ENCODE measurements at places on chromosomes 12 and 14.
A peak's percentile ranks its signal among the peaks of the same experiment; 100 is the strongest.

- DNase-seq = no peak
These were observed 139.5 kb downstream of the RMST start for GRCh38 chr12:97601934-97602720.

- peak; percentile 37 for DNase-seq
These were observed 268.2 kb downstream of the ALG10 start for GRCh38 chr12:34290381-34290995.

- no peak for DNase-seq
These were observed 448.6 kb downstream of the FUT8 start for GRCh38 chr14:65860956-65861611.

DNA sequence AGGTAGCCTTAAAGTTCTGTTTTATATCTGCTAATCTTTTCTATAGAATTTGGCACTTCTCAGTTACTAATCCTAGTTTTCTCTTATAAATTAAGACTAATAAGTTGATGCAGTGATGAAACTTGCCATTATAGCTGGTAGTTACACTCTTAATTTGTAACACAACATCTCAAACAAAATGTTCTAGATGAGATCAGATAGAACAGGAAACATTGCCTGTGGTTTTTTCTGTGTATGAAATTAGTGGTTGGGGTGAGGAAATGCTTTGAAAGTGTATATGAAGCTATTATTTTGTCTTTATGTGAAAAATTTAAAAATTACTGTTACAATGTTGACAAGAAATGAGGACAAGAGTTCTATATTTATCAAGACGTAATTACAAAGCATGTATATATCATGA lies 91.9 kb downstream of the PCNX1 start:
- DNase-seq = no peak

DNA sequence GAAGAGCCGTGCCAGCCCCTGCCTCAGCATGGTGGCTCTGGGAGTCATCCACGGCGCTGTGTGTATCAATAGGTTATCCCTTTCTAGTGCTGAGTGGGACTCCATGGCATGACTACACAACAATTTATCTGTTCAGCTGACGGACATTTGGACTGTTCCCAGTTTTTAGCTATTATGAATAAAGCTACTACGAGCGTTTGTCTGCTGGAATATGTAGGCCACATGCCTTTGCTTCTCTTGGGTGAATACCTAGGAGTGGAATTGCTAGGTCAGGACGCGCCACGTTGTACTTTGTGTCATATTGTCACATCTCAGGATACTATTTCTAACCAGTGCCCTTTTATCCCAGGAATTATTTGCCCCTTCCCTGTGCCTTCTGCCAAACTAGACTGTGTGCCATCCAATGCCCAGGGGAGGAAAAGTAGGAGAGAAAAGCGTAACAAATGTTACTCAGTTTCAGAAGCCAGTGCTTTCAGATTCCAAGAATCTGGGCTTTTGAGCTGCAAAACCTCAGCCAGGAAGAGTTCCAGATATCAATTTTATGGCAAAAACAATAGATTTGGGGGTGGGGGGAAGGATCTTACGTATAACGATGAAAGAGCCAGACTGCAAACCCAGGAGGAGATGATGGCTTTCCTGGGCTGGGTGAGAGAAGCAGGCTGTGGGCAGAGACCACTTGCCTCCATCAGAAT lies 62.5 kb upstream of the NCOR2 start:
- no peak for DNase-seq

GRCh38 chr12:50785406-50786001 lies 21.6 kb downstream of the ATF1 start:
- DNase-seq = no peak

GRCh38 chr14:73567951-73568885 lies 795 bp upstream of the ACOT2 start:
- no peak for DNase-seq

- no peak for DNase-seq
These were observed 6.0 kb upstream of the SPTLC2 start for GRCh38 chr14:77622366-77622961.

- no peak for DNase-seq
These were observed 2.5 kb upstream of the CFAP251 start for GRCh38 chr12:121915841-121916321.

DNA sequence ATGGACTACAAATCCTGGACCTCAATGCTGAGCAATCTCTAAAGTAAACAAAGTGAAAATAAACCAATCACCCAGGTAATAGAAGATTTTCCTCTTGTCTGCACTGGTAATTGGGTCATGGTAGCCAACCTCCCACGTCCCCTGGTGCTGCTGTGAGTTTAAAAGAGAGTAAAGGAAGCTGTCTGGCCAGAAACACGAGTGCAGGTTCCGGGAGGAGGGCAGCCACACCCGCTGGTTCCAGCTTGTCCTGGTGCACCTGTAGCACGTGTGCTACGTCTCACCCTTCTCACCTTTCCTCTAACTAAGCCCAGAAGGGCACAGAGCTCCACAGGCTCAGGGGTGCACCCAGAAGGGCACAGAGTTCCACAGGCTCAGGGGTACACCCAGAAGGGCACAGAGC lies 5.4 kb downstream of the CRACR2A start:
- no peak for DNase-seq

DNA sequence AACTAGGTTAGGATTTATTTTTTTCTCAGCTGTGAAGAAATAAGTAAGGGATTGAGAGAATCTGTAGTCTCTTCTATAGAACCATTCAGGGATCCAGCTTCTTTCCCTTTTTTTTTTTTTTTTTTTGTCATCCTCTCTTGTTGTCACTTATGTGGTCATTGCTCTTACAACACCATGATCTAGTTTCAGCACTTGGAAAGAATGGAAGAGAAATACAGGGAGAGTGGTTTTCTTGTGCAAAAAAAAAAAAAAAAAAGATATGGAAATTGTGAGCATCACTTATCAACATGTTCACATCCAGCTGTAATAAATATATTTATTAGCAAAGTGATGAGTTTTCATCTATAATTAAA lies 599.3 kb downstream of the SLC6A15 start:
- no peak for DNase-seq

GRCh38 chr12:48572326-48572725 lies 2.5 kb upstream of the LALBA start:
- DNase-seq = no peak

- DNase-seq = no peak
These were observed 5.3 kb downstream of the BHLHE41 start for GRCh38 chr12:26119391-26119989.

GRCh38 chr12:113880988-113881962 lies 84.8 kb downstream of the RBM19 start:
- DNase-seq = no peak

DNA sequence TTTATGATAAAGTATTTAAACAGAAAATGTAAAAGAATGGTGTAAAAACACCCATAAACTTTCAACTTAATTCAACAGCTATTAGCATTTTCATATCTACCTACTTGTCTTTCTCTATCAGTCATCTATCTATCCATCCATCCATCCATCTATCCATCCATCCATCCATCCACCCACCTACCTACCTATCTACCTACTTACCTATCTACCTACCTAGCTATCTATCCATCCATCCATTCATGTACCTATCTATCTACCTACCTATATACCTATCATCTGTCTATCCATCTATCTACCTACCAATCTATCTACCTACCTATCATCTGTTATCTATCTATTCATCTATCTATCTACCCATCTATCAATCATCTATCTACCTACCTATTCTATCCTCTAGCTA lies 8.5 kb downstream of the NOS1 start:
- no peak for DNase-seq

GRCh38 chr14:94117856-94118255 lies 7.3 kb downstream of the IFI27 start:
- peak; percentile 45 for DNase-seq

DNA sequence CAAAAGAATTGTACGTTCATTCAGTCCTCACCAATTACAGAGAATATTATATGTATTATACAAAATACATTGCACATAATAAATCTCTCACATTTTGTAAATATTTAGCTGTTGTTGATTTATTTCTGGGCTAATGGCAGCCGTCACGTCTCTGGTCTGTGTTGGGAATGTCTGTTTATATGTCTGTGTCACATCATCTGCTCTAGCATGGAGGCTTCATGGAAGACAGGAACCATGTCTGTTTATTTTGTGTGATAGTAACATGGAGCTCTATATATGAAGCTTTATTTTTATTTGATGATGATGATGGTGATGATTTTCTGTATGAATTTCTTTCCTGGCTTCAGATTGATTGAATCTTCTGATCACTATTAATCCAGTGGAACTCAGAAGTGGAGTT lies 138.4 kb downstream of the RAD51B start:
- no peak for DNase-seq

DNA sequence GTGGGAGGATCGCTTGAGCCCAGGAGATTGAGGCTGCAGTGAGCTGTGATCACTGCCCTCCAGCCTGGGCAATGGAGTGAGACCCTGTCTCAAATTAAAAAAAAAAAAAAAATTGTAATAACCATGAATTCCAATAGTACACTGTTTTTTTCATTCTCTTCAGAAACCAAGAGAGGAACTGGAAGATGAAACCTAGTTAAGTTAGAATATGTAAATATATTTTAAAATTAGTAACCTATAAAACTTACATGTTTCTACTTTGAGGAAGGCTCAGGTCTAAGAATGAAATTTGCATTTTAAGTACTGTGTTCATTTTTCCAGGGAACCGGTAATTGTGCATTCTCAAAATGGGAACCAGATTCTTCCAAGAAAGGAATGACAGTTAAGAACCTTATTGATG lies 18.8 kb downstream of the KNTC1 start:
- DNase-seq = no peak

GRCh38 chr14:93040443-93040842 lies 75.3 kb downstream of the ITPK1 start:
- no peak for DNase-seq

- no peak for DNase-seq
These were observed 14.6 kb downstream of the GPR84 start for GRCh38 chr12:54349679-54350078.

DNA sequence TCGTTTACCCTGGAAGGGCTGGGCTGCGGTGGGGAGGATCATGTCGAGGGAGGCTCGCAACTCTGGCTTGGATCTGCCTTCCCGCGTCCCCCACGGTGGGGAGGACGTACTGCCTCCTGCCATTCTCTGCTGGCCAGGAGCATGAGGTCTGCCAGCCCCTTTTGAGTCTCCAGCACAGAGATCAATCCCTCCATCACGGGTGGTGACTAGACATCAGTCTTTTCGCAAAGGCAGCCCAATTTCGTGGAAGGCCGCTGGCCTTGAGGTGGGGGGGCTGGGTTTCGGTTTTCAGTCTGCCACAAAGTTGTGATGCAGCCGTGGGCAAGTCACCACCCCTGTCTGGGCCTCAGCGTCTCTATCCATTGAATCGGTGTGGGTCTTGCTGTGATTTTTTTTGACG lies 62.2 kb downstream of the PRMT8 start:
- no peak for DNase-seq

DNA sequence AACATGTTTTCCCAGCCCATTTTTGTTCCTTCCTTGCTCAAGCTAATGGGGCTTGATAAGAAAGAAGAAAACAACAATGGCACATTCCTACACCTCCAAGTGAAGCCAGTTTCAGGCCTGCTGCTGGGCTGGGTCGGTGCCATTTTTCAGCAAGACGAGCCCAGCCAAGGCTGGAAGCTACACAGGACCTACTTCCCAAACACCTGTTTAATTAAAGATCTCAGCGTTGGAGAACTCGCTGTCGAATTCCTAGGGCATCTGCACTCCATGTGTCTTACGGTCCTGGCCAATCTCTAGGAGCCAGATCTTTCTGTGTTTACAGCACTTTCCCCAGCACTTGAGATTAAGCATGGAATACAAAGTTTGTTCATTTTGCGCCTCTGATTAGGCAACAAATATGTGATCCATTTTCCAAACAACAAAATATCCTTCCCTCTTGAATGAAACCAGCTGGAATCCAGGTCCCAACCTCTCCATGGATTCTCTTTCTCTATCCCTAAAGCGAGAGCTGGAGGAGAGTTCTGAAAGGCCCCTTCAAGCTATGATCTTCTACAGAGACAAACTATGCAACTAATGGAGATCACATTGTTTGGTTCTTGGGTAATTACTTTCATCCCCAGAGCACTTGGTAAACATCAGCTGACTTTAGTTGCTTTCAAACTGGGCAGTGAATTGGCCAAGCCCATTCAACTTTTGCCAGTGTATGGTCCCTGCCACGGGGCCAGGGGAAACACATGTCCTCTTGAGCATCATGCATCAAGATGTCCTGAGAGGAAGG lies 34.3 kb upstream of the TC2N start:
- no peak for DNase-seq

GRCh38 chr12:91133871-91134270 lies 22.6 kb upstream of the LUM start:
- no peak for DNase-seq

DNA sequence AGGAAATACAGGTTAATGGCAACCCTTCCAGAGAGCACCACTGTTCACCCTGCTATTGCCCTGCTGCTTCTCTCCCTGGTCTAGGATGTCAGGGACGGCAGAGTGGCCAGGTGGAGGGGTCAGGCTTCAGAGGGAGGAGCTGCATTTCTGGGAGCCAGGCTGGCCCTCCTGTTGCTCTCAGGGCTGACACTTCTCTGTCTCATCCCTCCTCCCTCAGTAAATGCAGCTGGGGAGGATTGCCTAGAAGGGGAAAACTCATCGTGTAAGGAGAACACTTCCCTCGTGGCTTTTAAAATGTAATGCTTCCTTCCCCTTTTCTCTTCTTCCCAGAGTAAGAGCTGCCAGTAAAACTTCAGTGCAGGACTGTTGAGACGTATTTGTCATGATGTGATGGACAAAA lies 20.8 kb downstream of the SUSD6 start:
- no peak for DNase-seq

DNA sequence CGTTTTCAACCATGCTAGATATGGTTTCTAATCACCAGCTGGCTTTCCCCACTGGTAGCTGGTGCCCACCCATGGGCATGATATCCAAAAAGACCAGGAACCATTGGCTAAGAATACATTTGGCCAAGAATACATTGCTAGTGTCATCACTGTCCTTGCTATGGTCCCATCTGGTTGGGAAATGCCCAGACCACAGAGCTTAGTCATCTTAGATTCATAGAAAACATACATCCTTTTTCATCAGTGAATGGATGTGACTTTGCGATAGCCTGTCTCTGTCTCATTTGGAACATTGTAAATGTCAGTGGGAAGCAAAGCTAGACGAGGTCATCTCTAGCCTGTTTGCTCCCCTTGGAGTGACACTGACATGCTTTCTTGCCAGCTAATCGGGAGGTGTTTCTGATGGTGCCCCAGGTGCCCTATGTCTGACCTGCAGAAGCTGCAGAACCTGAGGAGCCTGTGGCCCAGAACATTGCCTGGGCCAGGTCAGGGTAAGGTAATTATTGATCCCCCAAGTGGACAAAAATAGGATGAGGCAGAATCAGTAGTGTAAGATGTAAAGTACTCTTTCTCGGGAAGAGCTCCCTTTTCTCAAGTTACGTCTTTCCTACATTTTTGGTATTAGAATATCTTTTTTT lies 194.8 kb downstream of the SLC41A2 start:
- DNase-seq = no peak

- no peak for DNase-seq
These were observed 613 bp downstream of the SRSF9 start for GRCh38 chr12:120468821-120469449.

- DNase-seq = no peak
These were observed at the start of gene ADCY4 for GRCh38 chr14:24334431-24335291. Gene ADCY4, minus strand, starts transcription at chr14:24335071. Its CDS starts 419 bp downstream, at chr14:24334652.
